H7 (cell line): ENCODE measurements at places on chromosomes 2 and 18. TPM values are rescaled to one million over a fixed set of nuclear protein-coding genes. Genes with fewer than 3 reads are reported as not detected.

- no peak for DNase-seq
Observed at GRCh38 chr2:227872676-227873075, 1.2 kb downstream of the DAW1 start.

DNA sequence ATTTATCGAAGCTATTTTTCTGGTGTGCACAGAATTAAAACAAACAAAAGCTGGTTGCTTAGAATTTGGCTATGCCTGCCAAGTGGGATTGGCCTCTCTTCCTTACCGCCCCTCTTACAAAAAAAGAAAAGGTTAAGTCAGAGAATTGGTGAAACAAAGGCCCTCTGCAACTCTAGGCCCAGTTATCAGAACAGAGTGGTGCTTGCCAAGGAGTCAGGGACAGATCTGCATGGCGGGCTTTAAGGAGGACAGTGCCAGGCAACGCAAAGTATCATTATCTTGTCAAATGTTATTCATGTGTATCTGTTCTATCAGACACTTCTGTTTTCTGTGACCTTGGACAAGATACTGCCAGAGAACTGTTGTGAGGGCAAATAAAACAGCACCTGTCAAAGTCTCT, 78.3 kb downstream of the TGIF1 start:
- no peak for DNase-seq

DNA sequence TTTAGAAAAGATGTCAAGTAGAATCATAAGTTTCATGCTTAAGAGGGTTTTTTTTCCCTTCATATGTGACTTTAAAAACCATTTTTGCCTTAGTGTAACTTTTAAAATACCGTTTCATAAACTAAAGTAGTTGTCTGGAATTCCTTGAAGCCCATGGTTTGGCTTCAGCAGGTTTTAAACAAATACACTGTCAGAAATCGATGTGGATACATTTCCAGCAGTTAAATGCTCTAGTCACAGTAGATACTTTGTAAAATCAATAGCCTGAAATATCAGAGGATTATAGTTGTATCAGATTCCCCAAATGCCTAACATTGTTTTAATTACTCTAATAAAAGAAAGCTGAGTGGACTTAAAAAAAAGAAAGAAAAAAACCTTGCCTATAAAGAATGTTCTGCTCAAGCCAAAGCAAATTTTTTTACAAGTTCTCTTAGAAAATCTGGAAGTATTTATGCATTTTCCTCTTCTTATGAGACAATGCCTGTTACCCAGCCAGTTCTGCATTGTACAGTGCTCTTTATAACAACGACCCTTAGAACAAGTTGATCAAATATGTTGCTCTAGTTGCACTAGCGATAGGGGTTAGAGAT, 260.5 kb downstream of the LTBP1 start:
- DNase-seq, result no peak

DNA sequence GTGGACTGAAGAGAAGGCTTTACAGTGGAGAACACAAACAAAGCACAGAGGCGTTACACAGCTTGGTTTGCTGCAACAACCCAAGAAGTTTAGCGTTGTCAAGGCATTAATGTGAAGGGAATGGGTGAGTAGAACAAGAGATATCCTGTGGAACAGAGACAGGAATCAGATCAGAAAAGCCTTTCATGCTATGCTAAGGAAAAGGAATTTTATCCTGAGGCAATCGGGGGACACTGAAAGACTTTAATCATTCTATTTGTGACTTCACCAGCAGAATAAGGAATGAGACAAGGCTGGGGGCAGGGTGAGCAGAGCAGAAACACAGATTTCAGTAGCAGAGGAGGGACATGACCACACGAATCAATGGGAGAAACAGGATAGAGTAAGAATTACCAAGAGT, 600.7 kb downstream of the IRS1 start:
- no peak for DNase-seq

DNA sequence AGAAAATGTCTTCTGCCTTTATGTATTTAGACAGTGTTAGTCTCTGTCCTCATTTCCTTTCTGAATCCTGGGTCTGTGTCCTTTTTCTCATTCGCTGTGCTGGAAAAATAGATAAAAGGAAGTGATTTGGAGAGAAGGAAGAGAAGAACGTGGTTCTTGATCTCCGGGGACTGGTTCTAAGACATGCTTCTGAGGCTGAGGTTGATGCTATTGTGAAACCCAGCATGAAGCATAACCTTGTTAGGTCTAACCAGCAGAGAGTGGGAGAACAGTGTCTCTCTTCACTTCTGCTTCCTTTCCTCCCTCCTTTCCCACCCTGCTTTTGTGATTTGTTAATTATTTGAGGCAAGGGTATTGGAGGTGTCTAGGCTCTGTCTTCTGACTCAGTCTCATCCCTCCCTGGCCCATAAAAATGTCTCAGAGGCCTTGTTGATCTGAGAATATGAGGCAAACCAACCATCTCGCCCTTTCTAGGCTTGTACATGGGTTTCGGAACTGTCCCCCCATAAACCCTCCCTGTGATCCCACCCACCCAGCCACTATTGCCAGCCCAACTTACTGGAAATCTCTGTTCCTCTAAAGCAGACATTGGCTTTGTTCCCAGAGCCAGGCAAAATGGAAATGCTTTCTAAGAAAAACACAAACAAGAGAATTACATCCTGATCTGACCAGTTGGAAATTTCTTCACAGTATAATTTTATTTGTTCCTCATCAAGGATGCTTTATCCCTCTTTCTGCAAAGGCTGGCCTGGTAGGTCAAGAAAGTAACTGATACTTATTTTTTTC, 360.6 kb upstream of the TNP1 start:
- DNase-seq, result no peak

GRCh38 chr2:86204458-86204857, 5.2 kb downstream of the MRPL35 start:
- no peak for DNase-seq

- DNase-seq, result no peak
Observed at GRCh38 chr2:45260946-45261345, 251.7 kb upstream of the SIX2 start.

GRCh38 chr18:74256190-74256589, 35.6 kb downstream of the CYB5A start:
- no peak for DNase-seq

DNA sequence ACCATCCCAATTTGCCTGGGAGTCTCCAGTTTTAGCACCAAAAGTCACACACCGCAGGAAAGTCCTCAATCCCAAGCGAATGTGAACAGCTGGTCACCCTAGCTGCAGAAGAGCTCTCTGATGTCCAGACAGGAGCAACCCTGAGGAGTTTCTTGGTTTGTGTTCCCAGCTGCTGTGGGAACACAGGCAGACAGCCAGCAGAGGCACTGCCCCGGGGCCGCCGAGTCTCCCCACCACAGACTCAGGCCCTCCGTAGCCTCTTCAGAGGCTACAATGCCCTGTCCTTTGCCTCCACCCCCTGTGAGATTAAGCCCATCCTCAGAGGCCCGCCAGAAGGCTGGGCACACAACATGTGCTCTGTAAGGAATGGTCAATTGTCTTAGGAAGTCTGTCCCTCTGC, 111.5 kb downstream of the TTC32 start:
- DNase-seq, result no peak

Gene MFSD6
- 0.63 and 1.6 TPM in 2 replicates for total RNA-seq

GRCh38 chr2:225573603-225574002, 174.1 kb downstream of the NYAP2 start:
- DNase-seq, result no peak

Gene PSTPIP2
- 0.42 and 0.74 TPM in 2 replicates for total RNA-seq

GRCh38 chr2:102773149-102773705, 11.4 kb downstream of the TMEM182 start:
- no peak for DNase-seq

GRCh38 chr2:64085936-64086335, 58.3 kb downstream of the PELI1 start:
- no peak for DNase-seq

DNA sequence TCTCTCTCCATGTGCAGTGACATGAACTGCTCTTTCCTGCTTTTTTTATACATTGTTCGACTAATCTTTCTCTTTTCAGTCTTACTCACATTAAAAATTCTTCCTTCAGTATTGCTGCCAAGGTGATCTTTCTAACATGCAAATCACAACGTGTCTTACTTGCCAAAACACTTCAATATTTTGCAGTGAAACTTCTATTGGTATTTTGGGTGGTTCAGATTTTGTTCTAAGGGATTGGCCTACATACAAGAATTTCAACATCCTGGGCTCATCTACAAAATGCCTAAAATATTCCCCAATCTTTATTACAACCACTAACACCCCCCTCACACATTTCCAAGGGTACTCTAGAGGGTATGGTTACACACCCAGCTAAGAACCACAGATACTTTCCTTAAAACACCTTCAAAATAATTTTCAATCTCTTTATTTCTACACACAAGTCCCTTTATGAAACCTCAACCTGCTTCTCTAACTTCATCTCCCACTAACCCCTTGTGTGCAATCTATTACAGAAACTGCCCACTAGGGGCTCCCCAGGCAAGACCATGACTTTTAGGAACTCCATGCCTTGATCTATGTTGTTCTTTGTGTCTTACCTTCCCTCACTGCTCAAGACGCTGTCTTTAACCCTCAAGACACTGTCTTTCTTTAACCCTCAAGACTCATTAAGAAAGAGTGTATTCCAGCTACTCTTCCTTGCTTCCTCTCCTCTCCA, 50.9 kb downstream of the COL3A1 start:
- peak; percentile 42 for DNase-seq

GRCh38 chr2:25566694-25567093, 106.7 kb downstream of the DTNB start:
- DNase-seq, result no peak

Gene MYO3B
- 0.35 and 0.41 TPM in 2 replicates for total RNA-seq

Gene DSC2
- total RNA-seq, result 22.9 and 25.7 TPM in 2 replicates

GRCh38 chr2:96913398-96914202, 43.7 kb upstream of the SEMA4C start:
- DNase-seq, result no peak

Gene ACKR3
- total RNA-seq, result 3.8 and 13.2 TPM in 2 replicates

Gene CXCR1
- not detected in 2 replicates for total RNA-seq

DNA sequence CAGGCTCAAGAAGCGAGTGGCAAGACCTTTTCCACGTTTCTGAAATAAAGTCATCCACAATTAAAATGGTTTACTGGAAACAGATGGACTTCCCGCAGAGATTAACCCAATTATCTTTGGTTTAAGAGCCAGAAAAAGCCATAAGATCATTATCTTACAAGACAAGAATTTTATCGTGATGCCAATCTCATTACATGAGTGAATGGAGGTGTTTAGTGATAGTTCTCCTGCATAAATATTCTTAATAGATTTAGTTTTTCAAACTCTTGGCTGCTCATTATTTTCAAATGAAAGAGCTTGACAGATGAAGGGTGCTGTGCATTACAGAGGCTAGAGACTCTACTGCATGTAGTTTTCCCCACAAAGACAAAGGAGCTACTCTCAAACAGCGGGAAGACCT, 1028.4 kb upstream of the PIK3C3 start:
- no peak for DNase-seq

GRCh38 chr2:18630101-18630500, 40.7 kb upstream of the NT5C1B start:
- DNase-seq, result no peak

- DNase-seq, result no peak
Observed at GRCh38 chr2:122875091-122875865, 1119.8 kb downstream of the TSN start.

Gene GAREM2
- total RNA-seq, result 7.2 and 9.5 TPM in 2 replicates

GRCh38 chr2:113167962-113168340, 5.8 kb upstream of the PSD4 start:
- DNase-seq, result no peak

DNA sequence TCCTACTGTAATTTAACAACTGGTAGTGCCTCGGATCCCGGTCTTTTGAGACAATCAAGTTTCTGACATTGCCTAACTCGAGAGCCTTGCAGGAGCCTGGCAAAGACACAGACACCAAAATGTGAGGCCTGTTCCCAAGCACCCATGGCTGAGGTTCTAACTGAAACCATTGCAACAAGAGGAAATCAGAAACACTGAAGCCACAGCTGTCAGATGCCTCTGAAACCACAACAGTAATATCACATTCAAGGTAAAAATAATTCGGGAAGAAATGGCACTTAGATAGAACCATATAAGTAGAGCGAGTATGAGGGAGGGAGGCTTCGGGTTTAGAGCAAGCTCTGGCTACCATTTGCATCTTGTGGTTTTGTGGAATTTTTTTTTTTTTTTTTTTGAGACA, 285.9 kb downstream of the FBXO15 start:
- DNase-seq, result no peak

Gene GREB1
- 16.9 and 17.3 TPM in 2 replicates for total RNA-seq

DNA sequence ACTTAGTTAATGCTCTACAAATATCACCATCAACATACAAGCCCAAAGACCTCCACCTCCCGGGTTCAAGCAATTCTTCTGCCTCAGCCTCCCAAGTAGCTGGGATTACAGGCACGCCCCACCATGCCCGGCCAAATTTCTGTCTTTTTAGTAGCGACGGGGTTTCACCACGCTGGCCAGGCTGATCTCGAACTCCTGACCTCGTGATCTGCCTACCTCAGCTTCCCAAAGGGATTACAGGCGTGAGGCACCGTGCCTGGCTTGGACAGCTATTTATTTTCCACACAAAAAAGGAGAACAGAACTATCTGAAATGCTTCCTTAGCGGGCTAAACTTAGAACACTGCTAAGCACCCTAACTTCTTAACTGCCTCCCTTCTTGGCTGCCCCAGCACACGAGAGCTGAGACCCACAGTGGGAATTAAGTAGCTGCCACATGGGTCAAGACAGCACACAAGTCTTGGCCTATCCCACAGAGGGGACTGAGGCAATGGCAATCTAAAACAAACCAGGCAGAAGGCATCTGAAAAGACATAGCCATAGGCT, 24.8 kb downstream of the CYTIP start:
- no peak for DNase-seq

- DNase-seq, result no peak
Observed at GRCh38 chr2:65724336-65724735, 291.9 kb upstream of the SPRED2 start.

Gene NETO1
- 9.9 and 15.9 TPM in 2 replicates for total RNA-seq

Gene ASIC4
- 0.07 and 1.2 TPM in 2 replicates for total RNA-seq

Gene DNER
- 0.70 and 1.0 TPM in 2 replicates for total RNA-seq

DNA sequence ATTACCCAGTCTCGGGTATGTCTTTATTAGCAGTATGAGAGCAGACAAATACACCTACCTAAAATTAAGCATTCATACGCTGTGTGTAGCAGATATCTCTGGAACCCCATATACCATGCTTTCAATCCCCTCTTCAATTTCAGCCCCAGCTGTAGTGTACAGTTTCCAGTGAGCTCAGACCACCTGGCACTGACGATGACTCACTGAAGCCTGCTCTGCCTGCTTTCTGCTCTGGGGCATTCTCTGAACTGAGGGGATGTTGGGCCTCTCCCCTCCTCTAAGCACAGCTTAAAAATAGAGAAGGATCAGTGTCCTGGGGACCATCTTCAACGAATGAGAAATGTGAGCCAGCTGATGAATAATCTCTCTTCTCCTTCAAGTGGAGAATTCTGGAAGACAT, 8.7 kb upstream of the CCL20 start:
- DNase-seq, result no peak

- no peak for DNase-seq
Observed at GRCh38 chr2:2588777-2589176, 257.7 kb upstream of the MYT1L start.

DNA sequence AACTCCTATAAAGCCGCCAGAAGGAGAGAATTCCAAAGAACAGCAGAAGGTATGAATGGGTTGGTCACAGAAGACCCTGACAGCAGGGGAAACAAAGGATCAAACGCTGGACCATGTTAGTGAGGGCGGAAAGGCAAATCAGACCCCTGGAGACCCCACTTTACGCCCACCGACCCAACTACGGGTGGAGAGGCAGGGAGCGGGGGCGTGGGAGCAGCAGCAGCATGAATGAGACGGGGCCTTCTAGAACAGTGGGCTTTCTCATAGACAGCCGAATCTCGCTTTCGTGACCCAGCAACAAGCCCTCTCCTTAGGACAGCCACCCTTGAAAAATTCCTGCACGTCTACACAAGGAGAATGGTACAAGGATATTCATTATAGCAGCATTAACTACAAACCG, 191.0 kb downstream of the HDAC4 start:
- no peak for DNase-seq

GRCh38 chr2:102264952-102265351, 46.4 kb upstream of the IL1RL1 start:
- no peak for DNase-seq

Gene IWS1
- total RNA-seq, result 66.4 and 85.8 TPM in 2 replicates
